ENCODE measurements at places on chromosomes 4 and X.

DNA sequence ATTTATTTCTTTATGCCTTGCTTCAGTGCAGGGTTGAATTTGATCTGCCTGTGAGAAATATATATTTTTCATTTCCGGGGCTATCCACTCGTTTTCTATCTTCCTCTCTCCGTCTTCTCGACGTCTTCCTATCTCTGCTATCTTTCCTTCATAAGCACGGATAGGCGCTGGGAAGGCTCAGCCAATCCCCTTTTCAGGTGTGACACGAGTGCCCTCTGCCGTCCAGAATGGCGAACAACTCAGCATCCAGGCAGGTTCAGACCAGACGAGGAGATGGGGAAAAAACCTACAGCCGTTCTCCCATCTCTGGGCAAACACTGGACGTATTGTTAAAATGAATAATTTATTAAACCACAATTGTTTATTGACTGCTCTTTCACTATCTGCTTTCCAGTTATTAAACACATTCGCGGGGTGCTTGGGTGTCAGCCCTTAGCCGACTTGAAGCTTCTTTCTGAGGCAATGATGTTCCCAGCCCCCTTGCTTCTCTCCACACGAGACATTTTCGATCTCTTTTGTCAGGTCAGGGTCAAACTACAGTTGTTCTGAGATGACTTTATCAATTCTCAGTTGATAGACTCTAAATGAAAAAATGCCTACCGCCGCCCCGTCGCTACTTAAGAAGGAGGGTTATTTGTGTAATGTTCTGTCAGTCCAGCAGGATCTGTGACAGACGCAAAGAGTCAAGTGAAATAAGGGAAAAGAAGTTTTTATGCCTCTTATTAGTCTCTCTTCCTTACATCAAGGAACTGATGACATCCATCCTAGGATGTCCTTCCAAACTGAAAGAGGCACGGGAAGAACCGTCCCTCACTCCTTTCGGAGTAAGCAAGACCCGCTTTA, 96.3 kb upstream of the NOCT start:
- DNase-seq = peak; percentile 92

- DNase-seq = no peak
These were observed 91.5 kb downstream of the HTR2C start for GRCh38 chrX:114675365-114675764.

- DNase-seq = no peak
These were observed 129.4 kb downstream of the MAGEE2 start for GRCh38 chrX:75655627-75656026.

DNA sequence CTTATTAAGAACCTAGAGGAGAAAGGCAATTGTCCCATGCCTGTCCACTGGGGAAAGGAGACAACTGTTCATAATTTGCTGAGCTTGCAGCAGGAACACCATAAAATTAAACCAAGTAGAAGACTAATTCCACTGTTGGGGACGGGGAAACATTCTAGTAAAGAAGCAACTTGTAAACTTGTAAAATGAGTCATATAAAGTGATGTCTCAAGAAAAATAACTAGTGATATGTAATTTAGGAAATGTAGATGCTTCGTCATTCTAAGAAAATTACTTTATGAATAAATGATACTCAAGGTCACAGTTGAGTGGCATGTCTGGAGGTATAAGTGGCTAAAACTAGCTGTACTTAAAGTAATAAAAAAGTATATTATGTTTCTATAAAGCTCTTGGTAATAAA, 121.2 kb upstream of the MID1 start:
- no peak for DNase-seq

GRCh38 chr4:128386761-128387599, 99.4 kb upstream of the PGRMC2 start:
- peak; percentile 54 for DNase-seq

GRCh38 chrX:134761788-134762187, 103.5 kb upstream of the PLAC1 start:
- no peak for DNase-seq

Measured in brain (organoid and tissue), 16 donors.